ENCODE measurements at places on chromosomes 4 and X.

DNA sequence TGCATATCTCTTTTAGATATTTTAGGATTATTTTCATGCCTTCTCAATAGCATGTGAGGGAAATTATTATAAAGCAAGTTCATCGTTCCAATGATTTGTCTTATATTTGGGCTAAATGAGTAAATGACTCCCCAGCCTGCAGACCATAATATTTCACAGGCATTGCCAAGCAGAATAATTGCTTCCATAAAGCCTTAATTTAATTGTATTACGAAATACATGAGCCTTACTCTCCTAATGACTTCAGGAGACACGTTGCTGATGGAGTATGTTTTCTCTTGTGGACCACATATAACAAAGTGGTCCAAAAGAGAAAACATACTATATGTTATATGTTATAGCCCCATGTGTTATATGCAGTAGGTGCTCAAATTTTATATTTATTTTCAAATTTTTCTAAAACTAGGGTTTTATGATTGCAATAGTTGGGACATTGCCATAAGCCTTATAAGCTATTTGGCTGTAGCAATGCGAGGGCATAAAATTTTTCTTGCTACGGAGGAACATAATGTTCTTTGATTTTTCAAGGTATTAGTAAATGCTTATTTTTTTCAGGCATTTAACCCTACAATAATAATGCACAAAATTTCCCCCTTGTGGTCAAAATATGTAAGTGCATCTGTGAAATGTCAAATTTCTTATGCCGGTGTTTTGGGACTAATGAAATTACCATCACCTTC lies 26.2 kb upstream of the TMPRSS11D start:
- DNase-seq: no peak

DNA sequence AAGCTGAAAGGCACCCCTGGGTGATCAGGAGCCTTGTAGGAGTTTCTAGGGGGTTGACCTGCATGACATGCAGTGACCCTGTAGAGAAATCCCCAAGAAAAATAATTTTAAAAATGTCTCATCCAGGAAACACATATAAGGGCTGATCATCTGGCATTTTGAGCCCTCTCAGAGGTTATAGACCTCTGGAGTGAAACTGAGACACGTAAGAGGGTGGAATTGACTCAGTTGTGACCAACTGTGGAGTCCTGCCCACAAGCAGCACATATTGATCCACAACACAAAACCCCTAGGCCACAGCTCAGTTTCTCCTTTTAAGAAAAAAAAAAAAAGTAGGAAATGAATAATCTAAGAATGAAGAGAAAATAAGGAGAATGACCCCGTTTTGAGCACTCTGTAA lies 32.5 kb upstream of the MTMR8 start:
- peak; percentile 38 for DNase-seq

GRCh38 chr4:153706519-153706918 lies 22.4 kb downstream of the TLR2 start:
- DNase-seq: no peak

DNA sequence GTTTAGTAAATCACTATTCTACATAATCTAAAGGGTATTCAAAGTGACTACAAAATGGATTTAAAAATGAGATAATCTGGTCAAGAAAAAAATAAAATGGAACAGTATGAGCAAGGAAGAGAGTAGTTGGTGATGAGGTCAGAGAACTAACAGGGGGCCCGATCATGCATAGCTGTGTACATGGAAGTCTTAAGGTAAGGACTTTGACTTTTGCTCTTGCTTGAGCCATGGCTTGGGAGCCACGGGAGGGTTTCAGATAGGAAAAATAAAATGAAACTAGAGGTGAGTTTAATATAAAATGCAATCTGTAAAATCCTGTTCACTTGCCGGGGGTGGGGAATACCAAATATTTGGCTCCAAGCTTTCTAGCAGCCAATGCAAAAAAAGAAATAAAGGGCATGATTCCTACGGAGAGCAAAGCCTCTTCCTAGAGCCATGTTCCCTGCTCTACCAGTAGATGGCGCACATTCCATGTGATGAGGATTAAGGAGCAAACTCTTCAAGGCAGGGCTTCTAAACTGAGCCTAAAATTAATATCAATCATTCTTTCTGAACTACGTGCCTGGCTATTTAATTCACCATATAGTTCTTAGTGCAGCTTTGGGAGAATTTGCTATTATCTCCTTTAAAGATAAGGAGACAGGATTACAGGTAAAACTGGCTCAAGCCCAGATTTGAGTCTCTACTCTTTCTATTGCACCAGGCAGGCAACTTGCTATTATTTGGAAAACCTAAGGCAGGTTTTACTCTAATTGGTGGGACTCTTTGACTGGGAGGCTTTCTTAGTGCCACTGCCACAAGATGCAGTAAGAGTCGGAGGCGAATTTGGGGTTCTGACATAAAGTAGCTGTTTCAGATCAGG lies 6.8 kb upstream of the CLCN5 start:
- DNase-seq: peak; percentile 12

- no peak for DNase-seq
Observed at GRCh38 chr4:93540562-93540961, 288.0 kb upstream of the ATOH1 start.

- DNase-seq: no peak
Observed at GRCh38 chr4:147933779-147934178, 201.9 kb downstream of the ARHGAP10 start.

DNA sequence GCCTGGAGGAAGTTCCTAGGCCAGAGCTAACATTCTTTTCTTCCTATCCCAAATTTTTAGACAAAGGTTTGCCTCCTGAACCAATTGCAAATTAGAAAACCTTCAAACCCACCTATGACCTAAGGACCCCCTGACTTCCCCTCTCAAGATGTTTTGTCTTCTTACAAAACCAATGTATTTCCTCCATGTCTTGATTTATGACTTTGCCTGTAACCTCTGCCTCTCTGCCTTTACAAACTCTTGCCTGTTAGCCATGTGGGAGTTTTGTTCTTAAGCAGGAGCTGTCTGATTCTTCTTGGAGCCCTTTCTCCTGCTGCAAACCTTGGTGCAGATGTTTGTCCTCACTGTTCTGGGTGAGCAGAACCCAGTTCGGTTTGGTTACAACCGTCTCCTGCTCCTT lies 222.3 kb upstream of the BOD1L1 start:
- DNase-seq: no peak

GRCh38 chrX:132218100-132218812 lies 991 bp downstream of the RAP2C start:
- DNase-seq: peak; percentile 85

DNA sequence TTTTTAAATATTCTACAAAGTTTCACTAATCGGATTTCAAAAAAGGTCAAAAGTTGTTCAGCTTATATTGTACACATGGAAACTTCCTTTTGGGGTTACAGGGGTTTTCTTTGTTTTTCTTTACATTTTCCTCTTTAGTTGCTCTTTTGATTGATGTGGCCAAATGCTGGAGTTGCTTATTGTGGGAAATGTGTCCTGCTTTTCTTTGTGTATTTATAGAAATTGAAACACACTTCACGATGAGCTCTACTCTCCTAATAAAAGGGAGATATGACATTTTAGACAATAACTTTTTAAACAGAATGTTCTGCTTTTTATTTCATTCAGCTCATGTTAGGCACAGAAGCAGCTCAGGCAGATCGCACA lies 50.7 kb upstream of the SPRY1 start:
- no peak for DNase-seq

DNA sequence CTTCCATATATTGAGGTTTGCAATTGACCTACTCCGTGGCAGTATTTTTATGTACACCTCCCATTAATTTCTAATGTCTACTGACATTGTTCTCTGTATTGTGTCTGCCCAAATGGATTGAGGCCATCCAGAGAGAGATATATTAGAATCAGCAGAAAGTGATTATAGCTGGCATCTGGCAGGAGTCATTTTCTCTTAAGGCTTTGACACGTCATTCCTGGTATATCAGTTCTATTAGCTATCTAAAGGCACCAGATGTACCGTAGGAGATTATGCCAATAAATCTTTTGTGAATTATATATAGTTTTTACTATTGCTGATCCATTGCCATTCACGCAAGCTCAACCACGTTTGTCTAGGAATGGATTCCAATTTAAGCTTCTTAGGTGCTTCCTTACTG lies 1026.4 kb upstream of the IGFBP7 start:
- no peak for DNase-seq

- DNase-seq: no peak
Observed at GRCh38 chr4:137934911-137935310, 307.2 kb downstream of the SLC7A11 start.

DNA sequence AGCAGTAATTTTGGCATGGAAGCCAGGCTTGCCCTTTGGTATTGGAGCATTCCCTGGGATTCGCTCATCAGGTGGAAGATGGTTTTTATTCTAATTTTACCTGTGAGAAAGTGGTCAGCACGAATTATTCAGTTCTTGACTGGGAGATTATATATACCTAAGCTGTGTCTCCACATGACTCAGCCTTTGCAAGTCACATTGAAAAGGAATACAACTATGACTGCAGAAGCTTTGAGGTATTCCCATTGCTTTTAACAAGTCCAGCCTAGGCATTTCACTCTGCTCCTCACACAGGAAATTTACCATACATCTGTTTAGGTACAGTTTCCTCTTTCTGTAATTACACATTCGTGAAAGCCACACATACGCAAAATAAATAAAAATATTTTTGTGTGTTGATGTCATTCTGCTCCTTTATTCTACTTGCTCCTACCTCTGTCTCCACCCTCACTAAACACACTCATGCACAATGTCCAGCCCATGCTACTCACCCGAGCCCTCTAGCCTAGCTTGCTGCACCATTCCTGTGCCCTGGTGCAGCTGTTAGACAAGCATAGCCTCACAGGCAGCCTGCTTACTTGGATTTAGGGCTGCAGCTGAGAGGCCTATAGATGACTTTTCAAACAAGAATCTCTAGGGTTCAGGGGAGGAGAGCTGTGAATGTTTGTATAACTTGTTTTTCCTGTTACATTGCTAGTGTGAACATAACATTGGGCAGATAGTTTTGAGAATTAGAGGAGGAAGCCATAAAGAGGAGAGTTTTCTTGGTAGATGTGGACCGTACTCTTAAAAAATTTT lies 504.4 kb upstream of the FAT1 start:
- no peak for DNase-seq

DNA sequence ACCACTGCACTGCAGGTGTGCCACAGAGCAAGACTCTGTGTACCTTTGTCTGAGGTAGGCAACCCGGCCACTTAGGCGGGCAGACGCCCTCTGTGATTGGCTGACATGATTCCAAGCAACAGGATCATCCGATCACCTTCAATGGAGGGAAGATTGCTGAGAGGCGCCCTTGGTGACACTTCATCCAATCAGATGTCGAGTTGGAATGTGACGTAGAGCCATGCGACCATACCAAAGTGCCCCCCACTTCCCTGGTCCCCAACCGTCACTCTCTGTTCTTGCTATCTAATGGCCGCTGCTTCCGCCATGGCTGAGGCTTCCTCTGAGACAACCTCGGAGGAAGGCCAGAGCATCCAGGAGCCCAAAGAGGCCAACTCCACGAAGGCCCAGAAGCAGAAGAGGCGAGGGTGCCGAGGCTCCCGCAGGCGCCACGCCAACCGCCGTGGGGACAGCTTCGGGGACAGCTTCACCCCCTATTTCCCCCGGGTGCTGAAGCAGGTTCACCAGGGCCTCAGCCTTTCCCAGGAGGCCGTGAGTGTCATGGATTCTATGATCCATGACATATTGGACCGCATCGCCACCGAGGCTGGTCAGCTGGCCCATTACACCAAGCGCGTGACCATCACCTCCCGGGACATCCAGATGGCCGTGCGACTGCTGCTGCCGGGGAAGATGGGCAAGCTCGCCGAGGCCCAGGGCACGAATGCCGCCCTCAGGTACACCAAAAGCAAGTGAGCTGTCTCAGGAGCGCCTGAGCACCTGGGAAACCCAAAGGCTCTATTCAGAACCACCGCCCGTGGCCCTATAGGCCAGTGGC lies at the start of gene H2BW2:
H2BW2 (plus strand) TSS at position 268 of the 817 bp plus-strand sequence; CDS start at position 307, 39 bp downstream.
- DNase-seq: no peak

DNA sequence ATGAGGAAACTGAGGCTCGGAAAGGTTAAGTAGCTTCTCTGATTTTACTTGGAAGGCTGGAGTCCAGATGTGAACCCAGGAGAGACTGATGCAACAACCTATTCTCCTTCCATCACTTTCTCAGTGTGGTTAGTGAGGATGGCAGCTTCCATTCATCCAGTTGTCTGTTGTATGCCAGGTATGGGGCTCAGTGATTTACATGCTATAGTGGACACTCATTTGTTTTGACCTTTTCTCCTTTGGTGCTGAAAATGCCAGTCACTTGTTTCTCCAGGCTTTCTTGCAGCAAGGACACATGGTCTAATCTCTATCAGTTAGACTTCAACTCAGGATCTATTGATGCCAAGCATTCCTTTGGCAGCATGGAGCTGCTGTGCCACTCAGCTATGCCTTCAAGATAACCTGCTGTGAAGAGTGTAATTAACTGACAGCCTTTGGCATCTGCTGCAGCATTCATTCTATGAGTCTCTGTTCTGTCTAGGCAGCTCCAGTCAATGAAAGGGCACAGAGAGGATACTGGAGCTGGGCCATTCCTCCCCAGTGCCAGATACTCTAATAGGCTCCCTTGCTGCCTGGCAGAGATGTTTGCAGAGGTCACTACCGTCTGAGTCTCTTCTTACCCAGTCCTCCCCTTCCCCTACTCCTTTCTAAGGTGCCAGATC lies 11.0 kb upstream of the CWH43 start:
- no peak for DNase-seq

- no peak for DNase-seq
Observed at GRCh38 chrX:119497185-119497584, 28.9 kb downstream of the SLC25A5 start.

DNA sequence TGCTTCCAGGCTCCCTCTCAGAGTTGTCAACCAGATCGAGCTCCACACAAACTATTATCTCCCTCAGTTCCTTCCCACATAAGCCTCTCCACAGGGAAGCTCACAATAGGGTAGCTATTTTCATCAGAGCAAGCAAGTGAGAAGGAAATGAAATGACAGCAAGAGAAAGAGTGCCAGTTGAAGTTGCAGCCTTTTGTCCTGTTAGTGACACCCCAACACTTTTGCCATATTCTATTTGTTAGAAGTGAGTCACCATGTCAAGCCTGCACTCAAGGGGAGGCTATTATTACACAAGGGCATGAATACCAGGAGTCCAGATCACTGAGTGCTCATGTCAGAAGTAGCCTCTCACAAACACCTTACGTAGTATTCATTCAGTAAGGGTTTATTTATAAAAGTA lies 266.3 kb upstream of the NOCT start:
- DNase-seq: no peak

- no peak for DNase-seq
Observed at GRCh38 chr4:24489870-24490269, 94.5 kb downstream of the DHX15 start.

DNA sequence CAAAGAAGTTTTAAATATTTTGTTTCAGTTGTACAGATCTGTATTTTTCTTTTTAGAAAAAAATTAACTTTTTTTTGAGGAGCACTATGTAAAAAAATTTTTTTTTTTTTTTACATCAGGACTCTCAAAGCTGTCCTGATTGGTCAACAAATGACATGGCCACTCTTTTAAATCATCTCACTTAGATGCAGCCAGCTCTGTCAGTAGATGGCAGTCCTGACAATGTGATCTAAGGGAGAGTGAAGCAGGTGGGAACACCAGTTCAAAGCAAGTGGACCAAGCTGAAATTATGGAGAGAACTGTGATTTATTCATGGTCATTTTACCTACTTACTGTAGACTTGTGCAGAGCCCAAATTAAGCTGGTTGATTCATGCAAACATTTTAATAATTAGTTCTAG lies 174.7 kb upstream of the GPRIN3 start:
- DNase-seq: no peak

GRCh38 chr4:10085386-10085785 lies 31.2 kb downstream of the WDR1 start:
- DNase-seq: no peak

GRCh38 chr4:40976343-40976742 lies 226.6 kb downstream of the NSUN7 start:
- DNase-seq: no peak

- DNase-seq: no peak
Observed at GRCh38 chrX:101787934-101788333, 128.3 kb upstream of the ARMCX2 start.

GRCh38 chr4:77800483-77801259 lies 18.5 kb downstream of the CNOT6L start:
- DNase-seq: no peak

All from stimulated activated naive CD8-positive, alpha-beta T cell treated with anti-CD3 and anti-CD28 coated beads, Interleukin-15, amount 100 ng/mL, for 72 hours (primary cell).